Sigmoid colon (tissue), 7 donors: ENCODE measurements at places on chromosomes 13 and 19. TPM values are rescaled to one million over a fixed set of nuclear protein-coding genes. Genes with fewer than 3 reads are reported as not detected.

The LGALS7 gene
- not detected for total RNA-seq

DNA sequence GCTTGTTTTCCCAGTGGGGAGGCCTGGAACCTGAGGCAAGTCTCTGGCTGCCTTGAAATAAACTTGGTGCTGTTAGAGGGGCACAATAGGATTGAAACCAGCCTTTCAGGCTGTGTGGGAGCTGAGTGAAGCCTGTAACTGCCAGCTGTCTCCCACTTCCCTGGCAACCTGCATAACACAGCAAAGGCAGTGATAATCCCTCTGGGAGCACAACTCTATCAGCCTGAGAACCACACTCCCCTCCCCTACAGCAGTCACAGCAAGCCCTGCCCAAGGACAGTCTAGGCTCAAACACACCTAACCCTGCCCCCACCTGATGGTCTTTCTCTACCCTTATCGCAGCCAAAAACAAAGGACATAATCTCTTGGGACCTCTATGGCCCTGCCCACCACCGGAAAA, 683.8 kb upstream of the ATXN8OS start:
- no peak for DNase-seq
- H3K4me3 ChIP-seq: no peak overlapping the region
- H3K27ac ChIP-seq: no peak overlapping the region
- no peaks in the 10 kb centered on the region for H3K27me3 ChIP-seq
- no peaks in the 10 kb centered on the region for H3K36me3 ChIP-seq

- no peaks in the 10 kb centered on the region for H3K27me3 ChIP-seq
- DNase-seq: no peak
- peaks cover 82% of the 10 kb centered on the region for H3K4me1 ChIP-seq
- peaks cover 11% of the 10 kb centered on the region for H3K36me3 ChIP-seq
- H3K27ac ChIP-seq: no peak overlapping the region
- no peak overlapping the region for H3K4me3 ChIP-seq
Observed at GRCh38 chr13:51249770-51250741, 27.9 kb downstream of the FAM124A start.

The ZNF506 gene
- 21.9 TPM for total RNA-seq
